ENCODE measurements at places on chromosomes 1 and 21. TPM values are rescaled to one million over a fixed set of nuclear protein-coding genes. Genes with fewer than 3 reads are reported as not detected.

GRCh38 chr1:162939035-162939434, 78.1 kb upstream of the CCDC190 start:
- DNase-seq: no peak

- no peak for DNase-seq
These were observed at the start of gene BGLAP for GRCh38 chr1:156241926-156242325. TSS of gene BGLAP (plus strand) at chr1:156242184. CDS start at chr1:156242232, 48 bp downstream.

OR2AK2 gene
- polyA plus RNA-seq: not detected

DNA sequence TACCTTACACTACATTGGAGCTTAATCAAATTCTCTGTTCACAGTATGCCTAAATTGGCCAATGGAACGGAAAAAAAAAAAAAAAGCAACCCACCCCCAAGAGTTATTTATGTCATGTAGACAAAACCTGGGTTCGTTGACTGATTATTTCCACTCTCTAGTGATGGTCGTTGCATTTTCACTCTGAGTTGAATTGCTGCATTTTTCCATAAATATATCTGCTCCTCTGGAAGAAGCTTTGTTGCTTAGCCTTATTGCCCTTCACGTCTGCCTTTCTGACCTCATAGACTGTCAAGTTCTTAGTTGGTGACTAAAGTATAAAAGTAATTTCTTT, 90.2 kb upstream of the RUNX1 start:
- DNase-seq: no peak

GRCh38 chr1:212271823-212272485, 13.3 kb upstream of the PPP2R5A start:
- no peak for DNase-seq

GRCh38 chr1:99869304-99869703, 19.1 kb downstream of the AGL start:
- DNase-seq: peak; percentile 73

CFAP107 gene
- polyA plus RNA-seq: not detected

DNA sequence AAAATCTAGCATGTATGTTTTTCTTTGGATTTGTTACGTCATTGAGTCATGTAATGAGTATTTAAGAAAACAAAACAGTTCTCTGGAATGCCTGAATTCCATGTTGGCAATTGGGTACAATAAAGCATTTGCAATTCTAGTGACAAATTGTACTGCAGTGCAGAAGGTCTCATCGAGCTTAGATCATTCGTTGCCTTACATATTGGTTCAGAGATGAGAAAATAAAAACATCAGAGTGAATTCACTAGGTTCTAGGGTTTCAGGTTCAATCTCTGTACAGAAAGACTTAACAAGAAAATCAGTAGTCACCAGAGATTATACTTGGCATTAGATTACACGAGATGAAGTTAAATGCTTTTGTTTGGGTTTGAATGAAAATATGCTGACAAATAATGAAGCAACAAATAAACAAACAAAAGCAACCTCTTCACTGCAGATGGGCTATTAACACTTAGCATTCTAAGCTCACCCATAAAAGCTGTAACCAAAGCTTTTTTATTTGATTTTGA, 124.7 kb downstream of the RYR2 start:
- DNase-seq: peak; percentile 25

GRCh38 chr1:64493831-64494230, 23.9 kb downstream of the CACHD1 start:
- DNase-seq: no peak

CTH gene
- 2.8 TPM for polyA plus RNA-seq

- no peak for DNase-seq
These were observed 107.9 kb downstream of the LMO4 start for GRCh38 chr1:87436534-87436933.

DNA sequence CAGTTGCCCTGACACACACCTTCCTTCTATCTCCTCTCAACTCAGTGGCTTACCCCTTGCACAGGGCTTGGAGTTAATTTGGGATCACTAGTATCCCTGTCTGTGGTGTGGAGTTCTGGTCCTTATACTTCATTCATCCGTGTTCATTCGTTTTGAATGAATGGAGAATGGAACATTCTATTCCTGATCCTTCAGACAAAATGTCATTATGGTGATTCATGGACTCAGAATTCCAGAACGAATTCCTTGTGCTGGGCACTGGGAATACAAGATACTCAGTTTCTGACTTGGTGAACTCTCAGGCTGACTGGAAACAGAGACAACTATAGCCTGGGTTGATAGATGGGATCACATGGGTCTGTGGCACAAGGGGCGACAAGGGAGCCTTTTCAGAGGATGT, 49.9 kb upstream of the TRABD2B start:
- DNase-seq: no peak

- DNase-seq: peak; percentile 61
These were observed 327.2 kb downstream of the PTPRU start for GRCh38 chr1:29563571-29563970.

DNA sequence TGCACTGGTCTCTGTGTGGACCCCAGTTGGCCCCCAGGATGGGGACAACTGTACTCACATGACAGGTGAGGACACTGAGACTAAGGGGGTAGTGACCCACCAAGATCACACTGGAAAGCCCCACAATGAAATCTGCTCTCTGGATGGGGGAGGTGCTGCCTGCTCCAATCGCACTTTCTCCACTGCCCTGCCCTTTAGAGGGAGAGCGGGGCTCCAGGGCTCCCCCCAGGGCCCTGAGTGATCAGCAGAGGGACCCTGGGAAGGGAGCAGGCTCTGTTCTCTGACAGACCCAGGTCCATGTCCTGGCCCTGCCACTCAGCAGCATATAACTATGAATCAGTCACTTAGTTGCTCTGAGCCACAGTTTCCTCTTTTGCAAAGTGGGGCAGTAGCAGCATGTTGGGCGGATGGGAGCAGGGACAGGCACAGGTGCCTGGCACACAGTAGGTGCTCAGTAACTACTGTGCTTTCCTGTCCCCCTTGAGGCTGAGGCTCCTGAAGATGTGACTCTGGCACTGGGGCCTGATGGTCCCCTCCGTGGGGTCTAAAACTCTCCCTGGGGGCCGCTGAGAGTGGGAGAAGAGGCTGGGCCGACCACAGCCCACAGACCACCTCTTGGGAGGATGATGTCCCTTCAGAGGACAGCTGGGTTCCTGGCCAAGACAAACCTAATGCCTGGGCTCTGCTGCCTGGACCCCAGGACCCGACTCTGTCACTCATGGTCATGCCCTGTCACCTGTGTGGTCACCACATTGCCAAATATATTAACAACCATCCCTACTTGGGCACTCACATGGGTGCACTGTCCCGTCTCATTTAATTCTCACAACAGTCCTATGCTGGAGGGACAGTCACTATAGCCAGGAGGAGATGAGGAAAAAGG, 222.7 kb downstream of the PTPRU start:
- DNase-seq: no peak

GRCh38 chr1:9194024-9194423, 40.5 kb upstream of the H6PD start:
- no peak for DNase-seq

LYPD8 gene
- polyA plus RNA-seq: not detected

- DNase-seq: no peak
These were observed 13.7 kb downstream of the TFF3 start for GRCh38 chr21:42301371-42302075.

DNA sequence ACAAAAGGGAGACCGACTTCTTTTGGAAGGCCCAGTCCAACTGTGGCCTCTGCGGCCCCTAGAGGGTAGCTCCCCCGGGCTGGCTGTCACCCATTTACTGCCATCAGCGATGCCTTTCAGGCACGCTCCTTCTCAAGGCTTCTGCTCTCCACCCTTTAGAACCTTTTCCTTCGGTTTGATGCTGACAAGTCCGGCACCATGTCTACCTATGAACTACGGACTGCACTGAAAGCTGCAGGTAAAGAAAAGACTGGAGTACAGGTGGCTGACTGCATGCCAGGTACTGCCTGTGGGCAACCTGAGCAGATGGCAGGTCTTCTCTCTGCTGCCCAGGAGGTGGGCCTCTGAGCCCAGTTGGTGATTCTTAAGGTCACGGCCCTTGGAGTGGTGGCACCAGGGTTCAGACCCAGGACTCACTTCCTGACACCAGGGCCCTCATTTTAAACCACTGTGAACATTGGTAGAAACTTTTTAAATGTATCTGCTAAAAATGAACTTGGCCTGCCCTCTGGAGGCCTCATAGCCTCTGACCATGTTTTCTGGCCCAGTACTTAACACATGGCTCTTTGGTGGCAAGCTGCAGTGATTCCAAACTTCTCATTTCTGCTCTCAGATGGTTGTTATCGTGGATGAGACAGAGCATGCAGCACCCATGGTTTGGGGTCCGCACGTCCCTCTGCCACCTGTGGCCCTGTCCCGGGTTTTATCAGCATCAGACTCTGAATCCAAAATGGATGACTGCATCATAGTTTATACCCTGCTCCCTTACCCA, 45.7 kb downstream of the CAPN9 start:
- DNase-seq: peak; percentile 11

- DNase-seq: peak; percentile 89
These were observed 588.1 kb downstream of the DPYD start for GRCh38 chr1:97332716-97333115.

DNA sequence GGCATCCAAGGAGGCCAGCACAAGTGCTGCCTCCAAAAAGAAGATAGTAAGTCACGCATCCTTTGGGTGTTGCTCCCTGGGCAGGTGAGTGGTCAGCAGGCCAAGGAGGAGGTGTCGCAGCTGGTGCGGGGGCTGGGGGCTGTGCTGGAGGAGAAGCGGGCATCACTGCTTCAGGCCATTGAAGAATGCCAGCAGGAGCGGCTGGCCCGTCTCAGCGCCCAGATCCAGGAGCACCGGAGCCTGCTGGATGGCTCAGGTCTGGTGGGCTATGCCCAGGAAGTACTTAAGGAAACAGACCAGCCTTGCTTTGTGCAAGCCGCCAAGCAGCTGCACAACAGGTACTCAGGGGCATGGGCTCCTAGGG, 4.3 kb downstream of the TRIM46 start:
- DNase-seq: no peak

FCRL6 gene
- polyA plus RNA-seq: not detected

DNA sequence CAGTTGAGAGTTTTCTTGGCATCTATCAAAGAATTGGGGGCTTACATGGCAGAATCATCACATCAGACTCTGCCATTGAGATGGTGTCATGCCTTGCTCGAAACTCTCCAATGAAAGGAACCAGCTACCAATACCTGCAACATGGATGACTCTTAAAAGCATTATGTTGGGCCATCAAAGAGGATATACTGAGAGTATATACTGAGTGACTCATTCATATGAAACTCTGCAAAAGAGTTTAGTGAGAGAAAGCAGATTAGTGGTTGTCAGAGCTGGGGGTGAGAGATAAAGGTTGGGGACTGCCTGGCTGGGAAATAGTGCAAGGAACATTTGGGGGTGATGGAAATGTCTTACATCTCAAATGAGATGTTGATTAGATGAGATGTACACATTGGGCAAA, 14.7 kb upstream of the HMGB4 start:
- DNase-seq: no peak

TENT5C gene
- 1.5 TPM for polyA plus RNA-seq
